ENCODE measurements at places on chromosomes 11 and 22. TPM values are rescaled to one million over a fixed set of nuclear protein-coding genes. Genes with fewer than 3 reads are reported as not detected.

DNA sequence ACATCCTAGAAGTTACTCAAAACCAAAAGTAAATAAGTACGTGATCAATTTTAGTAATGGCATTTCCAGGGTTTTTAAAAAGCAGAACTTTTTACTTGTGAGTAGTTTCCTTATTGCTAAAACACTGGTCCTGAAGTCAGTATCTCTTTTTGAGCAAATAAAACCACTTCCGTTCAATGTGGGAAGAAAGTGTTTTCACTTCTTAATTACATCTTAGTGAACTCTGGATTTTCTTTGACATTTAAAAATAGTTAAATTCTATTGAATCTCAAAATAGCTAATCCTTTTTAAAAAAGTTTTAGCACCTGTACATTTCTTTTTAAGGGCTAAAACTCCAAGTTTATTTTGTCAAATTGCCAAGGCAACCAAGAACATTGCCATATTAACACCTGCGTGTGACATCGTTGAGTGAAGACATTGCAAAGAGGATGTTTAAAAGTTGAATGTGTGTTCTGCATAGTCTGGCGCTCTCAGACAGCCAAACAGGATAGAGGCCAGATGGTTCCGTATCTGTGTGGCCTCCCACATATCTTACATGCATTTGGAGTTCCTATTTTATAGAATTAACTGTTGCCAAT, 17.2 kb upstream of the OR5B21 start:
- DNase-seq: no peak

GRCh38 chr22:47375621-47376321, 613.3 kb downstream of the TBC1D22A start:
- no peak for DNase-seq

DNA sequence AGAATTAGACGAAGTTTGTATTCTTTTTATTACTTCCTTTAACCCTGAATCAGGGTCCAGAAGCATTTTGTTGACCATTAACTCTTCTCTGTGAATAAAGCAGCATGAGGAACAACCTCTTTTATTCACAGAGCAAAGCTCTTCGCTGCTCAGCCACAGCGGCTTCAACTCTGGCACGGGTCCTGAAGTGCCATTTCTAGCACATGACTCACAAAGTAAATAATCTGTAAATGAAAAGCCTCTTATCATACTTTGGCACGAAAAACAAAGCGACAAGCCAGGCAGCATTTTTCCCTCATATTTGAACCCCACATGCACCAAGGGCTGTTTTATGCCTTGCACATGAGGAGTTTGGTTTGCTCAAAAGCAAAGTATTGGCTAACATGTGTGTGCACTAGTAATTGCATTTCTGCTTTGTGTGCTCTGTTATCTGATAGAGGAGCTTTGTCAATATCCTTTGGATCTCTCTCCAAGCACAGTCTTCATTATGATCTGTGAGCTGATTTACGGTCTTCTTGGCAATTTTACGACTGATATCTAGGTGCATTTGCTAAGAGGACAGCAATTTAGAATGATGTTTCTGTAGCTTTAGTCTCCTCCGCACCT, 33.0 kb upstream of the APOBEC3A start:
- peak; percentile 38 for DNase-seq

GRCh38 chr11:74024261-74025029, 15.6 kb upstream of the UCP3 start:
- no peak for DNase-seq

GRCh38 chr11:134349109-134349801, 17.5 kb downstream of the GLB1L2 start:
- DNase-seq: no peak

DNA sequence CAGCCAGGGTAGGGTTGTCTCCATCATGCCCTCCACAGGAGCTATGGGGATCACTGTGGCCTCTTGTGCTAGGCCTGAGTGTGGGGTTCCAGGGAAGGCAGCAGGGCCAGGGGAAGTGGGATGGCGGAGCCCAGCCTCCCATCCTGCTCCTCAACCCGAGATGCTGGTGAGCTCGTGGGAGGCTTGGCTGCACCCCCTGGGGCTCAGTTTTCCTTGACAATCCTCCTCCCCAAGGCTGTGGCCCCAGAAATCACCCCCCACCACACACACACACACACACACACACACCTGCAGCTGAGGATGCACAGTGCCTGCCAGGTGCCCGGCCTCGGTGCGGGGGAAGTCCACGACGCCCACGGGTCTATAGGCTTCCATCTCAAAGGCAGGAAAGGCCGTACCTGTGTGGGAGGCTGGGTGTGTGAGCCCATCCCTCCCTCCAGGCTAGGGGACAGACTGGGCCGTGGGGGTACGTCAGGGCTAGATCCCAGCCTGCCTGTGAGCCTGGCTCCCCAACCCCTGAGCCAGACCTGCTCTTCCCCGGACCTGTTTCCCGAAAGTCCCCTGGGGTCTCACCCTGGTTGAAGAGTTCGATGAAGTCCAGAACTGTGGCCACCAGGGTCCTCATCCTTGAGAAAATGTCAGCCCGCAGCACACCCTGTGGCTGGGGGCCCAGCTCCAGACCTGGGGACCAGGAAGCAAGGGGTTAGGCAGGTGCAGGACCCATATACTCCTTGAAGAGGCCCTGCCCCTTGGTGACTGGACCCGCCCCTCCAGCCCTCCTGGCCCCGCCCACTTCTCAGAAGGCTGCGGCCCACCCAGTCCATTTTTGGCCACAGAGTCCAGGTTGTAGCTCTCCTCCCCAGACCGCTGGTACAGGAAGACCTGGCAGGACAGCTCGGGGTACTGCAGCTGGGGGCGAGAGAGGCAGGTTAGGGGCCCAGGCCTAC, 5.2 kb upstream of the TBX10 start:
- no peak for DNase-seq

- DNase-seq: no peak
These were observed 57.5 kb downstream of the PTPRJ start for GRCh38 chr11:48037709-48038468.

DNA sequence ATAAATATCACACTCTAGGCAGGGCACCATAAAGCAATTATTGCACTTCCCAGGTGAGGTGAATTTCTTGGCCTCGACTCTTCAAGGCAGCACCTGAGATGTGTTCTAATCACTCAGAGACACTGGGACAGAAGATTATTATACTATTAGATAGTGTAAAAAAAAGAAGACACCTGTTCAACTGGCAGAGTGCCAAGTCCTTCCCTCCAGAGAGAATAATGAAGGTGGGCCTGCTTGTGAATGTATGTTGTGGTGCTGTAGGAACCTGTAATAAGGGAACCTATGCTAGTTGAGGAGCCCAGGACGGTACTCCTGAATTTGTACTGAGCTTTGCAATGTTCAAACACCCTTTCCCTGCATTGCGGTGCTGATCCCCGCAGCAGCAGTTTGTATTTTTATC, 107.5 kb downstream of the NXPE2 start:
- no peak for DNase-seq

- DNase-seq: no peak
These were observed 6.2 kb upstream of the LRFN4 start for GRCh38 chr11:66850588-66851238.

GRCh38 chr22:25754527-25755202, 12.7 kb downstream of the MYO18B start:
- DNase-seq: no peak

- DNase-seq: no peak
These were observed 12.1 kb downstream of the ELF5 start for GRCh38 chr11:34501500-34501899.

GRCh38 chr11:121924191-121924590, 191.8 kb downstream of the BLID start:
- no peak for DNase-seq

- DNase-seq: no peak
These were observed 11.6 kb downstream of the PPFIBP2 start for GRCh38 chr11:7525424-7525823.

GRCh38 chr11:128686745-128687177, 7.1 kb upstream of the FLI1 start:
- no peak for DNase-seq

DNA sequence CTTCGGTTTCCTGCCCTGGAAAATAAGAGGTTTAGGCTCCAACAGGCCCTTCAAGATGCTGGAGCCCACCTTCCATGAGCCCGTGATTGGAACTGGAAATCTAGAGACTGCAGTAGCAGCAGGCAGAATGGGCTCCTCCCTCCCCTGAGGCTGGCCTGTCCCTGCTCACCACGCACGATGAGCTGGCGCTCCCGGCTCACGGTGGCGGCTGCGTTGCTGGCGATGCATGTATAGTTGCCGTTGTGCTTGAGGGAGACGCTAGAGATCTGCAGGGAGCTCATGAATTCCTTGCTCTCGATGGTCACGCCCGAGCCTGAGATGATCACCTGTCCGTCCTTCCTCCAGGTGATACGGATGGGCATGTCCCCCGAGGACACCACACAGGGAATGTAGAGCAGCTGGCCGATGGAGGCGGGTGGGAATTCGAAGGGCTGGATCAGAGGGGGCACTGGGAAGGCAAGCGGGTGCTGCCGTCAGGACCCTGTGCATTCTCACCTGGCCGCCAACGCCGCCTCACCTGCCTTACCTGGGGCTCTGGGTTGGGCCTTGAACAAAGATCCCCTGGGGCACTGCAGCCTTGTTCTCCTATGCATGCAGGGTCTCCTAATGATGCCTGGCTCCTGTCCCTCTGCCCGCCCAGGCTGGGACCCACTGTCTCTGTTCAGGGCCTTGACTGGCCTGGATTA, 177.8 kb downstream of the CEP164 start:
- no peak for DNase-seq

GRCh38 chr22:43743131-43743530, 69.0 kb downstream of the EFCAB6 start:
- no peak for DNase-seq

GRCh38 chr22:30038219-30038618, 42.0 kb upstream of the HORMAD2 start:
- no peak for DNase-seq

GRCh38 chr11:34468209-34468841, 29.6 kb downstream of the CAT start:
- no peak for DNase-seq

DNA sequence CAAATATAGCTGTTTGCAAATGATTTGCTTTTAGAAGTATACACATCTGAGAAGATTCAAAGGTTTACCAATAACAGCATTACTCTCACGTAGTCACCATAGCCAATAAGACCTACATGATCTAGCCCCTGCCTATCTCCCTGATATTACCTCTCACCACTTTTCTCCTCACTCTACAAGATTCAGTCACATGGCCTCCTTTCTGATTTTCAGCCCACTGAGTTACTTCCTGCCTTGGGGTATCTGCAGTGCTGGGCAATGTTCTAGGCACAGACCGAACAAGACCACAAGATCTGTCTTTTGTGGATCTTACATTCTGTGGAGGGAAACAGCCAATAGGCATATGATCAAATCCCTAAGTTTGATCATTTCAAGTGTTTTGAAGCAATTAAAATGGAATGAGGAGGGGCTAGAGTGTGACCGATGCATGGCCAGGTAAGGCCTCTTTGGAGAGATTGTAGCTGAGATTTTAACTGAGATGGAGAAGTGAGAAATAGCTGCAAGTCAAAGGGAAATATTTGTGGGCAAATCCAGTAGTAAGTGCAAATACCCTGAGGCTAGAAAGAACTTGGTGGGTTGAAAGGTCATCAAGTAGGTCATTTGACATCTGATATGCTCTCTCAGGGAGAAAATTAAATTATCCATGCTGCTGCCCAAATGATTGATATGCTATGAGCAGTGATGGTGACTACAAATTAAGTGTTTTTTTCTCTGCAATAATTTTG, 43.1 kb downstream of the ARL14EP start:
- no peak for DNase-seq

- DNase-seq: no peak
These were observed 189.2 kb downstream of the CSNK2A3 start for GRCh38 chr11:11163669-11164333.

DNA sequence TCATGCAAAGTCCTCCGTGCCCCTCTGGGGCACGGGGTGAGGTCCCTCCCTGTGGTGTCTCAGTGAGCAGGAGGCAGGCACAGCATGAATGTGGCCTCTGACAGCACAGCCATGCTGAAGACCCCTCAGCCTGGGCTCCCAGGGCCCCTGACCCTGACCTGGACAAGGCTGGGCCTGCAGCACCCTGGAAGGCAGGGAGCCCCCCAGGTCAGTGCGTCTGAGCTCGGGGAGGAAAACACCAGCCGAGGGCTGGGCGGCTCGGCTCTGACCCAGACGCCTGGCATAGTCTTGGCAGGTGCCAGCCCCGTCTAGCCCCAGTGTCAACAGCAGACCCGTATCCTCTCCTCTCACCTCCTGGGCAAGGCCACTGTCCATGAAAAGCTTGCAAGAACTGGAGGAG, 1276.6 kb downstream of the BRD1 start:
- no peak for DNase-seq

- DNase-seq: no peak
These were observed 19.1 kb downstream of the ARHGAP42 start for GRCh38 chr11:100706179-100706578.

DNA sequence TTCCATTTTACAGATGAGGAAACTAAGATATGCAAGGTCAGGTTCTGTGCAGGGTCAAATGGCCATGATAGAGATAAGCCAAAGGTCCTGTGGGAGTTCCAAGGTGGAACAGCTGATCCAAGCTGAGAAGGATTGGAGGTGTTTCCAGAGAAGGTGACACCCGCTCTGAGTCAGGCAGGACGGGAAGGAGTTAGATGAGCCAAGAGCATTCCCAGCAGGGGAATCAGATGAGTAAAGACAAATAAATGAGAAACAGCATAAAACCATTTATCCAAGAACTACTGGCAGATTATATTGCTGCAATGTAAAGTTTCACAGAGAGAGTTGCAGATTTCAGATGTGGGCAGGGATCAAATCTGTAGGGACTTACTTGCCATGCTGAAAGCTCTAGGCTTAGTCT, 18.9 kb upstream of the HEPHL1 start:
- DNase-seq: no peak

Gene UQCC3
- polyA plus RNA-seq: 6.6 TPM

Gene C22orf42
- polyA plus RNA-seq: not detected

Gene PHOX2A
- polyA plus RNA-seq: not detected

Gene FOSL1
- not detected for polyA plus RNA-seq

Gene HORMAD2
- 0.39 TPM for polyA plus RNA-seq

Gene SMTN
- polyA plus RNA-seq: 26.2 TPM

Gene CARD16
- 1.6 TPM for polyA plus RNA-seq

Gene KDELR3
- 9.1 TPM for polyA plus RNA-seq

Gene DLG2
- 13.3 TPM for polyA plus RNA-seq

Gene RIBC2
- polyA plus RNA-seq: 6.3 TPM

Gene MSANTD2
- polyA plus RNA-seq: 25.1 TPM

Gene NXPE1
- polyA plus RNA-seq: not detected

Gene CCDC81
- polyA plus RNA-seq: 0.92 TPM

Gene KIF18A
- polyA plus RNA-seq: 12.9 TPM

Gene BCO2
- polyA plus RNA-seq: 3.1 TPM

Gene HBG2
- 2,461 TPM for polyA plus RNA-seq

Gene IGSF22
- polyA plus RNA-seq: 1.7 TPM
